ENCODE measurements at places on chromosomes 2 and 18.

GRCh38 chr2:238320648-238321281 is 447 bp downstream of the TRAF3IP1 start:
- no peak for DNase-seq

- DNase-seq: no peak
These were observed 7.9 kb downstream of the GPN1 start for GRCh38 chr2:27636766-27637165.

GRCh38 chr2:216971593-216971992 is 111.7 kb upstream of the TNP1 start:
- DNase-seq: no peak

DNA sequence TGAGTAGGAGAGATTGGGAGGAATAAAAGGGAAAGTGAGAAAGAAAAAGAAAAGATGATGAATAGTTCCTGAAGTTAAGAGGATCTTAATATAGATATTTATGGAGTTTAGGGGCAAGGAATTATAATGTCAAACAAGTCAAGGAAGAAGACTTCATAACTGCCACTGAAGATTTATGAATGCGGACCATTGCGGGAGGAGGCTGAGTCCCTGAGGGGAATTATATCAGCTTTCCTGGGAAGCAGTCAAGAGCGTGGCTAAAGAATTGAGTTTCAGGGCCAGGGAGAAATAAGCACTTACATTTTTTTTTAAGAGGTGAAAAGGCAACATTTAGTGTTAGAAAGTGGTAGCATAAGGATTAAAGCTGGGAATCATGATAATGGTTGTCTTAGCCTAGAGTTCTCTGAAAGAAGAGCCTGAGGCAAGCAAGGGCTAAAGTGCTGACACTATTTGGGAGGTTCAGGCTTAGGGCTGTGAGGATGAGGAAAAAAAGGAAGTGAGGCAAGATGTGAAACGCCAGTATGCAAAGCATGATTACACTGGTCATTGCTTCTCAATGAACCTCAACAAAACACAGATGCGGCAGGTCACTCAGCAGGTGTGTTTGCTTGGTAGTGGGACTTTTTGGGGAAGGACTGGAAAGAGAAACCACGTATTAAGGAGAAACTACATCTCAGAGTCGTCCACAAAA is 217.1 kb downstream of the SLC4A3 start:
- DNase-seq: no peak

DNA sequence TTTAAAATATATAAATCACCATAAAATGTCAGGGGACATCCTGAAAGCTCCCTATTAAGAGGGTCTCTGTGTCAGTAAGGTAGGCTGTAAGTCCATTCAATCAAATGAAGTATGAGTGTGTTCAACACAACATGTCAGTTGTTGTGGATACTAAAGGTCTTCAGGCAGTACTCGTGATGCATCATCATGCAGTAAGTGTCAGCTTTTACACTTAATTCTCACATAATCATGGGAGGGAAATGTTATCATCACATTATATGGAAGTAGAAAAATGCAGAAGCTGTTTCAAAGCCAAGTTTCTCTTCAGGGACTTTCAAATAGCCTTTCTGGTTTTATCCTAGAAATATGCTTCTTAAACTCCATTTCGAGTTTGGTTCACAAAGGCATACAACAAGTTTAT is 477.1 kb upstream of the ID2 start:
- no peak for DNase-seq

DNA sequence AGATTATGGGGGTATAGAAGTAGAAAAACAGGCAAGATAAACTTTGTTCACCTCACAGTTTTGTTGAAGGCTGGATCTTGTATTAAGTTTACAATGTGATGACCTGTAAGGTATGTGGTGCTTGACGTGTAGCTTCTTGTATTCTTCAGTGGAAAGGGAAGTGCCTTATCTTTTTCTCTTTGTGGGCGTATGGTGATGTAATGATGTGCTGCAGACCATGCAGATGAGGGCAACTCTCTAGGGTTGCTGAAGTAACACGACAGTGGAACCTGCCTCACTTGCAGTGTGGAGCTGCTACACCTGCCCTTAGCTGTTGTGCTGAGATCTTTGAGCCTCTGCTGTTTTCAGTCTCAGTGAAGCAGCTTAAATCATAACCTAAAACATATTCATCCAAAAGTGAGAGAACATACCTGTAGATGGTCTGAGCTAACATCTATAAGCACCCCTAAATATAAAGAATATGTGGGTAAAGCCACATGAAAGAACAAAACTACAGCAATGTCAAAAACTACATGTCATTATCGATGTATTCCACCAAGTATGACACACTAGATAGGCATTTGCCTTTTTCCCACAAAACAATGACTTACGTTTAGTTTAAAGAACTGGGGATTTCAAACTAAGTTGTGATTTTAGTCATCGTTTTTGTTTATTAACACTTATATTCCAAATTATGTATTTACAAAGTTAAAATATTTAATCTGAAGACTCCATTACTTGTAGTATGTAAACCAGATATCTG is 1144.1 kb downstream of the CNTNAP5 start:
- no peak for DNase-seq

DNA sequence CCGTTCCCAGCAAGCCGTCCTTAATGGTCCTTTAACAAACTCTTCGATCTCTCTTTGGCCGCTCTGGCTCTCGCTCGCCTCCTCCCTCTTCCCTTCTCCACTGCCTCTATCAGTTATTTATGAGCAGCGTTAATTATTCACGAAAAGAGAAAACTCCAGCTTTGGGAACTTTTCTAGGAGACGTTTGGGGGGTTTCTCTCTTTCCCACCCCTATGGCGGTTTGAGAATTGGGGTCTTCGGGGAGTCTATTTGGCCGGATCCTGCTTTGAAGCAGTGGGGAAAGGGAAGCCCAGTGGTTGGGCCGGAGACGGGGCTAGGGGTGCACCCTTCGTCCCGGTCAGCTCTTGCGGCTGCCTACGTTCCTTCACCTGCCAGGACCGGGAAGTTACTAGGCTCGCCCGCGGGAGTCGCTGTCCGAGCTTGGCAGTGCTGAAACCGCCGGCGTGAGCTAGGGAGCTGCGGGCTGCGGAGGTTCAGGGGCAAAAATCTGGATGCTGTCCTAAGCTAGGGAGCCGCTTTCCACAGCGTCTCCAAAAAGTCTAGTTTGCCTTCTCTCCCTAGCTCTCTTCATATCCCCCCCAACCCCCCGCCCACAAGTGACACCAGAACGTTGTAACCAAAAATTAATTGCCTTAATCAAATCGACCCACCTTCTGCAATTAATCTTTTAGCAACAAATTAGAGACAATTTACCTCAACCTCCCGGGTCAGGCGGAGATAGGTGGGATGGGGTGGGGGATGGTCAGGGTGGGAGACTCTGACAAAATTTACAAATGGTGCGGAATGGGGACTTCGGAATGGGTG is 8.9 kb upstream of the SKOR2 start:
- DNase-seq: peak; percentile 9

- no peak for DNase-seq
These were observed 315.0 kb upstream of the SMIM21 start for GRCh38 chr18:75742516-75742915.

- DNase-seq: no peak
These were observed 336.5 kb upstream of the SLC39A10 start for GRCh38 chr2:195320413-195320973.

- no peak for DNase-seq
These were observed 1624.1 kb upstream of the ZEB2 start for GRCh38 chr2:146143971-146144370.

- no peak for DNase-seq
These were observed 28.1 kb upstream of the HTR2B start for GRCh38 chr2:231152800-231153557.

GRCh38 chr2:126785236-126785635 is 113.5 kb upstream of the TEX51 start:
- no peak for DNase-seq

GRCh38 chr18:2857491-2858131 is 10.8 kb downstream of the EMILIN2 start:
- DNase-seq: no peak

- DNase-seq: no peak
These were observed 33.8 kb downstream of the UBXN4 start for GRCh38 chr2:135775420-135775819.

GRCh38 chr18:12745095-12745795 is 42.4 kb downstream of the PSMG2 start:
- DNase-seq: no peak

DNA sequence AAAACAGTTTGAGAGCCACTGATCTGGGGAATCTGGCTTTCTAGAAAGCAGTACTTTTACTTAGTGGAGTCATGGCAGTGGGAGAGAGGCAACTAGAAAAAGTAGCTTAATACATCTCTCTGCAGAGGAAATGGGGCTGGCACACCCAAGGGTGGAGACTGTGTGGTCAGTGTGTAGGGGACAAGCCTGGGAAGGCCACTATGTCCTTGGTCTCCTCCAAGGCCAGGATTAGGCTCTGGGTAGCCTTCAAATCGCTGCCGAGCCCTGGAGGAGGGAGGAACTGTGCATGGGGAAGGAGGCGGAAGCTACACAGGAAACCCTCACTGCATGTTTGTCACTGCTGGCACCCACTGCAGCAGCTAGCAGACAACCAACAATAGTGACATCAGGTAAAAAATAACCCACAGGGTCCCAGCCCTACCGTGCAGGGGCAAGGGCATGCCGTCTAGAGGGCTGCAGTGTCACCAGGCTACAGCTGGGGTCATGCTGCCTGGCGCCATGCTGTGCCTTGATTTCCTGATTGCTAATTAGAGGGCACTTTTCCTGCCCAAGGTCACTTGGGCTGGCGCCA is 34.8 kb downstream of the LBH start:
- DNase-seq: peak; percentile 41

DNA sequence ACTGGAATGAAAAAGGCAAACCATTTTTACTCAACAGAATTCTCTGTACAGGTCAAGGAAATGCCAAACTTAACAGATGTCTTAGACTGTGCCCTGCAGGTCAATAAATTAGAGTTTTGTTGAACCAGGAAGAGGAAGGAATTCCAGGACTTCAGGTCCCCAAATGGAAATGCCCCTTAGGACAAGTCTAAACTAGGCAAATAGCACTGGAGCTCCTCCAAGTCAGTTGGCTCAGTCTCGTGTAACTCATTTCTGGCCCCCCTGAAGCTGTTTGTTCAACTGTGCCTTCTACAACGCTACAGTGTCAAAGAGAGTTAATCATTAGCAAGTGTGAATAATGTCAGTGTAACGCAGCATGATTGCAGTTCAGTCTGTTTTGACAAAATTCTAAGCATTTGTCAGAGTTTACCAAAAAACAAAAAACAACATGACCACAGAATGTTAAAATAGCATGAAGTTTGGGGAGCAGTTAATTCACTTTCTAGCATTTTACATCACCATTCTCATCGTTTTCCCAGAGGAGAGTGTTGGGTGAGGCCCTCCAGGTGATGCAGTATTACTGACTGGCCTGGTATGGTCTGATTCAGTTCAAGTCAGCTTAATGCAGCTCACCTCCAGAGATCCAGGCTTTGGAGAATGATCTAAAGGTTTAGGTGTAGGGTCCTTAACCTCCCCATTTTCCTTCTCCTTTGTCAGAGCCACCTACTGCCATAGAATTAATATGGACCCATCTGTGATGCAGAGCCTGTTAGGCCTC is 108.1 kb downstream of the AQP4 start:
- DNase-seq: no peak

DNA sequence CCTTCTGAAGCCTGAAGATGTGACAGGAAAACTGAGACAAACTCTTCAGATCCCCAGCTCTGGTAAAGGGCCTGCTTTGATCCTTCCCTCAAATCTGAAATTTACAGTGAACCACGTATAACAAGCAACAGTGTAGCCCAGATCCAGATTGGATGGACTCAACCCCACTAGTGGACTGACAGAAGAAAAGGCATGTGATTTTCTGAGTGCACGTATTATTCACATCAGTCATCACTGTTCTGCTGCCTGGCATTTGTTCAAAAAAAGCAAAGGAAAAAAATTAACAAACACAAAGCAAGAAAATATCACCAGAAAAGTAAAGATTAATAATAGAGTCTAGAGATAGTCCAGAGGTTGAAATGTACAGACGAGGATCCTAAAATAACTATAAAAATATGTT is 87.6 kb downstream of the CYRIA start:
- DNase-seq: peak; percentile 74

GRCh38 chr2:237923481-237924163 is 43.2 kb upstream of the UBE2F start:
- peak; percentile 61 for DNase-seq

DNA sequence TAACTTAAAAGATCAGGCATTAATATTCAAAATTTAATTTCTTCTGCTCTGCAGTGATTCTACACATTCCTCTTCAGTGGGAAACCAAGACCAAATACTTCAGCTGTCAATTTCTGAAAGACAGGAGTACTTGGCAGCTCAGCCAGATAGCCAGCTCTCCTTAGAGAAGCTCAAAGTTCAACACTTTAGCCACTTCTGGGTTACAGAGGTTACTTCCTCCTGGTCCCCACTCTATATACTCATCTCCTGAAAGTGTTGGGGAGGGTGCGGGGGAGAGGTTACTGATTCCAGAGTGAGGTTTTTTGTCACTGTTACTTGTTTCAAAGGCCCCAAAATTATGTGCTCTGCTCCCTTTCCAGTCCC is 4.1 kb downstream of the CYTIP start:
- DNase-seq: no peak

GRCh38 chr2:227322530-227323205 is 2.4 kb upstream of the MFF start:
- no peak for DNase-seq

DNA sequence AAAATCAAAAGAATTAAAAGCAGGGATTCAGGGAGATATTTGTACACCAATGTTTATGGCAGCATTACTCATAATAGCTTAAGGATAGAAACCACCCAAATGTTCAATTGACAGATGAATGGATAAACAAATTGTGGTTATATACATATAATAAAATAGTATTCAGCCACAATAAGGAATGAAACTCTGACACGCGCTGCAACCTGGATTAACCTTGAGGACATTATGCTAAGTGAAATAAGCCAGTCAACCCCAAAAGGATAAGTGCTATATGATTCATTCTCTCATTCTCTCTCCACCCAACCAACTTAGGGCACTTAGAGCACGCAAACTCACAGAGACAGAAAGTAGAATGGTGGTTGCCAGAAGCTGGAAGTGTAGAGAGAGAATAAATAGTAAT is 216.8 kb upstream of the SLC14A2 start:
- no peak for DNase-seq

DNA sequence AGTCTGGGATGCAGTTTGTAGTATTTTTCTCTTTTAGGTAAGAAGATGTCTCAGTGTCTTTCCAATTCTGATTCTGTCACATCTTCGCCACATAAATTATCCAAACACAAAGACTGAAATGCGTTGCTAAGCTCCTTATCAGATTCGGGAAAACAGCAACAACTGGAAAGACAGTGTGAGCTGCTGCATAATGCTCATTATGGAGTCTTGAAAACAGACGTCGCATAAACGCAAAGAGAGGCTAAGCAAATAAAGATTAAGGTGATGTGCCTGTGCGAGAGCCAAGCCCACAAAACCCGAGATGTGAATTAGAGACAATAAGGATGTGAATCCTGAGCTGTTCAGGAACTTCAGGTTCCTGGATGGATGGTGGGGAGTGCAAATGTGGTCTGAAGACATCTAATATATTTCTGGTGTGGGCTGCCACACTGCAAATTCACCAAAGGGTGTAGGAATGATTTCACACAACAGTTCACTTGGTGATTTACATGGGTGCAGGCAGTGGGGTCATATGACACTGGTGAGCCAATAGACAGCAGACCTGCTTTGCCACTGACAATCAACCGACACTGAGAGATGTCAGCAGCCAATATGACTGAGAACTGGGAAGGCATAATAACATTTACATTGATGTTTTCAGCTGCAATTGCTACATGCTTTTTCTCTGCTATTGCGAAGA is 195.8 kb downstream of the MTX2 start:
- no peak for DNase-seq

- DNase-seq: no peak
These were observed 121.4 kb downstream of the ANTXR1 start for GRCh38 chr2:69134306-69134945.

All from dermis microvascular lymphatic vessel endothelial cell (primary cell).